ENCODE measurements at places on chromosomes 4 and X.

DNA sequence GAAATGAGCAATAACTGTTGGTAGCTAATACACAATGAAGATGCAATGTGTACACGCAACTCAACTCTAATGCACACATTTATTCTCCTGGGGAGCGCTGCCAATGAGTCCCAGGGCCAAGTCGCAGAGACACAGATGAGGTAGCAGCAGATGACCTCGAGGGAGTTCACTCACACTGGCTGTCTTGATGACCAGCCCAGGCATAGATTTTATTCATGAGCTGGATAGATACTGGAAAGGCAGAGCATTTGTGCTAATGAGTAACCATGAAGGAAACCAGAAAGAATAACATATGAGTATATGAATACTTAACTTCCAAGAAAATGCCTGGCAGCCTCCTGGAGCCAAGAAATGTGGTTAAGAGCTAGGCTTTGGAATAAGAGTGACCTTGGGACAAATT is 42.3 kb downstream of the RASL11B start:
- no peak for DNase-seq

GRCh38 chr4:90982813-90983212 is 855.6 kb downstream of the CCSER1 start:
- DNase-seq, result no peak

GRCh38 chr4:121651597-121651996 is 45.2 kb downstream of the ANXA5 start:
- no peak for DNase-seq

- DNase-seq, result no peak
Observed at GRCh38 chr4:184574861-184575260, 74.4 kb downstream of the CASP3 start.

GRCh38 chr4:82761229-82761628 is 37.4 kb downstream of the SCD5 start:
- no peak for DNase-seq

DNA sequence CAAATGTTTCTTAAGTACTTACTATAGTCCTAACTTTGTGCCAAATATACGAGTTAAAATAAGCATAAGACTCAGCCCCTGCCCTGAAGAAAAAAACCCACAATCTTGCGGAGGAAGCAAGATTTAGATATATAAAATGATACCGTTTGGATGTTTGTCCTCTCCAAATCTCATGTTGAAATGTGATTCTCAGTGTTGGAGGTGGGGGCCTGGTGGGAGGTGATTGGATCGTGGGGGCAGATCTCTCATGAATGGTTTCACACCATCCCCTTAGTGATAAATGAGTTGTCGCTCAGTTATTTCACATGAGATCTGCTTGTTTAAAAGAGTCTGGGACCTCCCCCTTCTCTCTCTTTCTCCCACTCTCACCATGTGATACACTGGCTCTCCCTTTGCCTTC is 28.7 kb downstream of the EFHC2 start:
- DNase-seq, result no peak

DNA sequence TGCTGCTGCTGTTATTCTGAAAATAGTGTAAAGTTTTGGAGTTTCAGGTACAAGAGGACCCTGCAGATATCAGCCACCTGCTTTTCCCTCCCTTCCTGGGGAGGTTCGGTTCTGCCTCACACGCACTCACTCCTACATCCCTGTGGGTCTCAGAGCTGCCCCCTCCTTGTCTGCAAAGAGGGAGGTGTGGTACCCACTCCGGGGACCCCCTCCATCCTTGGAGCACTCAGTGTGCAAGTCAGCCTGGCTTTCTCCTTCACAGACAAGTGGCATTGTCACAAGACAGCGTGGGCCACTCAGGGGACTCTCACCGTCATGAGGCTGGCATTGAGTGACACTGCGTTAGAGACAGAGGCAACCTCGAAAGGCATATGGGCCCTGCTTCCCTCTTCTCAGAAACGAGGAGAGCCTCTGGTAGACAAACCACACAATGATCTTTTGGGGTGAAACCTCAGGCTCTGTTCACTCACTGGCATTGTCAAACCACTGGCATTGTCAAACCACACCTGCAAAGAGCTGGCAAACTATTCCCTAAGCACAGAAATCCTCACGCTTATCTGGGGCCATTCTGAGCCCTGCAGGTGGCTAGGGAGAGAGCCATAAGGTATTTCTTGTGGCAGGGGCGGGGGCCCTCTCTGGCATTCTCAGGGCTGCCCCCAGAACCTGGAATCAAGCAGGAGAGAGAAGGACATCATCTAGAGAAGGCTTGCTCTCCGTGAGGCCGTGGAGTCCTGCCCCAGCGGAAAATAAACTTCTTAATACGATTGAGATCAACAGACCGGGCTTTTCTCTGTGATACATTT is 285.0 kb downstream of the SHOX start:
- DNase-seq, result no peak
